ENCODE measurements at places on chromosomes 5 and 9.

DNA sequence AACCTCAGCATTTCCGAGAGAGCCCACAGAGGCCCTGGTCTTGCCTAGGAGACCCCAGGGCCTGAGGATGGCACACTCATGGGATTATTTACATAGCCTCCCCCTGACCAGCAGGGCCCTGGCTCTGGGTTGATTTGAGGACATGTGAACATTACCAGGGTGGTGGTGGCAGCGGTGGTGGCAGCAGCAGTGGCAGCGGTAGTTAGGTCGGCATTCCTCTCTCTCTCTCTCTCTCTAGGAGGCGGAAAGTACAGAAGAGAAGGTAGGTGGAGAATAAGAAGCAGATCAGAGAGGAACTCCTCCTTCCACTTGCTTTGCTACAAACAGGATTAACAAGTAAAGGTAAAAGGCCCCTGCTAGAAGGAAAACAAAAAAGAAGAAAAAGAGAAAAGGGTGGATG, 39.3 kb downstream of the B4GALT1 start:
- no peak for DNase-seq

GRCh38 chr5:54446379-54446732, 9.1 kb upstream of the HSPB3 start:
- DNase-seq, result no peak

DNA sequence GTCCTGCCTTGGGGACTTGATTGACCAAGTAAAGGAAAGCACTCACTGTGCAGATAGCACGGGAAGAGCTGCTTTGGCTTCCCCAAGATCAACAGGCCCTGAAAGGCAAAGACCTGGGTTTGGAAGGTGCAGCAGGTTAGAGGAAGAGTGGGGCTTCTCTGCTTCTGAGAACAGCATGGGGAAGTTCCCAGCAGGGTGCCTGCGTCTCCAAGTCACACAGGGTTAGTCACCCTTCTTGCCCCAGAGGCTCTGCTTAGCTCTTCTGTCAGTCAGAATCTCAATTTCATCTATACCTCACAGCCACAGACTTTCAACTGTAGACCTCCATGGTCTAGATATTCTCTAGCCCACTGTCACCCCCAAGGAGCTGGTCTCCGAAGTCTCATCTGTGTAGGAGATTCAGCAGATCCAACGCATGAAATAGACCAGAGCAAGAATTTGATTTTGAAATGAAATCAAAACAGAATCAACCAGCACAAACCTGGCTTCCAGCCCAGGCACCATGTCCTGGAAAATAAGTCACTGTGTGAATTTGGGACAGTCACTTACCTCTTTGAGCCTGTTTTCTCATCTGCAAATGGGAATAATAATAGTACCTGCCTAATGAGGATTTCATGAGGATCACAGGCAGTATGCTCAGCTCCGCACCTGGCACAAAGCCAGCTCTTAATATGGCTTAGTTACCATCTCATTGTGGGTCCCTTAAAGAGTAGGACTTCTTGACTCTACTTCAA, 64.0 kb downstream of the SFXN1 start:
- no peak for DNase-seq

DNA sequence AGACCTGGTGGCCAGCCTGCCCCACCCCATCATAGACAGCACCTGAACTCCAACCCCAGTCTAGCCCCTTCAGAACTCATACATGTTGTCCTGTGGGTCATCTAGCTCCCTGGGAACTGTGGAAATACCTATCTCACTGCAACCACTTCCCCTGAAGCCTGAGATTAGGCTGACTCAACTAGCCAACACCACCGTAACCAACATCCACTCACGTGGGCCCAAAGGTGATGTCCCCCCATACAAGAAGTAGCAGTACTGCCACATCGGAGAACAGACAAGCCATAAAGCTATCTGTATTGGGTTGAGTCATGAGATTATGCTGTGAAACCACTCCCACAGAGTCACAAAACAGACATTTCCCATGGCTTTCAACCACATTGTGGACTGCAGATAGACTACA, 46.6 kb downstream of the OSMR start:
- no peak for DNase-seq

GRCh38 chr9:9563817-9564216, 1049.0 kb downstream of the PTPRD start:
- DNase-seq, result no peak

DNA sequence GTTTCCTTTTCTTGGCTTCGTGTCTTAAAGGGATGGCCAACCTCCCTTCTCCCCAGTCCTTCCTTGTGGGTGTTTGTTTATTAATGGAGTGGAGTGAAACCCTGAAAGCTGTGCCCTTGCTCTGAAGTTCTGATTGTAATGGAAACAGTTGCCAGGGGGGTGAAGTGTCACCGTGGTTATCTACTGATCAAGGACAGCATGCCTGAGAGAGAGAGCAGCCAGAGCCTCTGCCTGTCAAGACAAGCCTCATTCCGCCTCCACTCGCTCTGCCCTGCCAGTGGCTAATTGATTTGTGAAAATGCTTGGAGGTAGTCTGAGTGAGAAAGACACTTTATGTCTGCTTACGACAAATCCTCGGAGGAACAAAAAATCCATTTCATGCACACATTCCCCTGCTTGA, 143.7 kb upstream of the SLC30A5 start:
- no peak for DNase-seq

DNA sequence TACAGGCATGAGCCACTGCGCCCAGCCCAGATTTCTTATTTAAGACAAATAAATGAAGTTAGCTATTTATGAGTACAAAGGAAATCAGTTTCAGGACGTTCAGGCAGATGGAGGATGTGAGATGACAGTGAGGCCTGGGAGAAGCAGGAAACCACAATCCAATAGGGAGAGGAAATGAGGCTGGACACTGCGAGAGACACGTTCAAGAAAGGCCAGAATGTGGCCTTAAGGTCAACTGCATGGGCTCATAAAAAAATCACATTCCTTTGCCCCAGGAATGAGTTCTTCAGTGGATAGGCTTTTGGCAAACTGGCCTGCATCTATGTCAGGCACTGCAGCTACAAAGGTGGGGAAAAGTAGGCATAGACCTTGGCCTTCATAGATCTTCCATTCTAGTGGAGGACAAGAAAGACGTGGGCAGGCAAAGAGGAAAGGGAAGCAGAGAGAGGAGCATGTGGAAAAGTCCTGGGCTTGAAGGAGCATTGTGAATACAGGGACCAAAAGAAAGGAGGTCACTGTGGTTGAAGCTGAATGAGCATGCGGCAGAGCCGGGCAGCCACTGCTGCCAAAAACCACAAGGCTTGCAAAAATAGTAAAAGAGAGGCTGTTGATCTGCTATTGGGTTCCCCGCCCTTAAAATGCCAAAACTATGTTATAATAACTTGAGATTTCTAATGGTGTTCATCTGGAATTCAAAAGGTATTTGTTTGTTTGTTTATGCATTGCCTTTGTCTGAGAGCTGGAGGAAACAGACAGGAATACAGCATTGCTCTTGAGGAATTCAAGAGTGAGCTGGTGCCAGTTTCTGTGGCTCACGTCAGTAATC, 133.0 kb downstream of the GNA14 start:
- DNase-seq, result no peak

- DNase-seq, result no peak
These were observed 30.1 kb upstream of the PDE8B start for GRCh38 chr5:77180167-77181081.

DNA sequence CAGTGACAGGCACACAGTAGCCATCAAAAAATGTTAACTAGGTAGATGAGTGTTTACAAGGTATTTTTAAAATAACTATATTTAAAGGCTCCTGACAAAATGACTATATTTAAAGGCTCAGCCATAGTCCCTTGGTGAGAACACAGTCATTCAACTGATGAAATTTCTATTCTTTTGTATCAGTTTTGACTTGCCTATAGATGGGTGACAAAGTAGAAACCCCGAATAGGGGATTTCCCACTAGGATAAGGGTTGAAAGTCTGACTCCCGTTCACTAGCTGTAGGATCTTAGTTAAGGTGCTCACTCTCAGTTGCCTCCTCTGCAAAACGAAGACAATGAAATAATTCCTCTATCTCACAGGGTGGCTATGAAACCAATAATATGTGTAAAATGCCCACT, 218.2 kb downstream of the TSSK1B start:
- DNase-seq, result no peak

GRCh38 chr5:147382776-147383175, 127.1 kb downstream of the DPYSL3 start:
- no peak for DNase-seq

GRCh38 chr9:87722393-87723088, 3.4 kb upstream of the CTSL start:
- DNase-seq, result no peak

DNA sequence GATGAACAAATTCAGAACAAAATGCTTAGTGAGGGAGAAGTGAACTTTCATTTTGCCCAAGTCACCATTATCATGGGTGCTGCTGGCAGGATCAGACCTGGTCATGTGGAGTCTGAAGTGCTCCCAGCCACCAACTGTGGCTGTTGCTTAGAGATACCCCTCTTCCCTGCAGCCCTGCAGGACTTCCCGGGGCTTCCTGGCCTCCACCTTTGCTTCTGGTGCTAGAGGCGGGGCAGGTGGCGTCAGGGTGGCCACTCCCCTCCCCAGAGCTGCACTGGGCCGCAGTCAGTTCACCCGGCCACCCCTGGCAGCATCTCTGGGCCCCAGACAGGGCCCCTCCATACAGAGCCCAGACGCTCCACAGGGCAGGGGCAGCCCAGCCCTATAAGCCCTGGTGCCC, 30.0 kb upstream of the SLC12A7 start:
- no peak for DNase-seq

DNA sequence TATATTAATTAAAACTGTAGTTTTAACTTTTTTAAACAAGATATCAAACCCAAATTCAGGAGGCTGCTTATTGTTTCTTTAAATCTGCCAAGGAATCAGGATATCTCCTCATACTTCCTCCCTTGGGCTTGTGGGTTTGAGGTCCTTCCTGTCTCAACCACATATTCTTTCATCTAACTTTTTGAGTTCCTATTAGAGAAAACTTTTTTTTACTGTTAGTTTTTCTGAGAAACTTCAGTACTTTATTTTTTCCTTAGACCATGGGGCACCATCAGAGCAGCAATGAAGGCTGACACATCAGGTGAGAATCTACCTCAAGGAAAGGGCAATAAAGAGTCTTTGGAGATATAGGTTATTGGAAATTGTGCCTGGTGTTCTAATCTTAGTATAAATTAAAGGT, 56.7 kb downstream of the TSSK1B start:
- no peak for DNase-seq

GRCh38 chr5:155129513-155129880, 115.9 kb downstream of the KIF4B start:
- DNase-seq, result no peak

- no peak for DNase-seq
These were observed 78.6 kb downstream of the SH3RF2 start for GRCh38 chr5:146015001-146015400.

- no peak for DNase-seq
These were observed 532.2 kb upstream of the WWC1 start for GRCh38 chr5:167759057-167759821.

DNA sequence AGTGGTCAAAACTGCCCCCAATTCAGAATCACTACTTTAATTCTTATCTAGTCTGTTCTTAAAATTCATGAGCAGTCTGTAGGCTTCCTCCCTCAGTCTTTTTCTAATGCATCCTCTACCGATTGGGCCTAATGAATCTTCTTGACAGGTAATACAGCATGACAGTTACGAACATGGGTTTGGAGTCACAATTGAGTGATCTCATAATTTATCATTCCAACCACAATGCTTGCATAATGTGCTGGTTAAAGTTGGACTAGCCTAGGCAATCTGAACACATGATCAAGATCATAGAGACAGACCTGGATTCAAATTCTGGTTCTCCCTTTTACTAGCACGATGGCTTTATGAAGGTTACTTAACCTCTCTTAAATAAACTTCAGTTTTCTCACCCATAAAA, 33.1 kb upstream of the SETD9 start:
- no peak for DNase-seq

- no peak for DNase-seq
These were observed 11.6 kb downstream of the CEMIP2 start for GRCh38 chr9:71756753-71757152.

GRCh38 chr5:96087939-96088338, 126.3 kb upstream of the ELL2 start:
- no peak for DNase-seq

DNA sequence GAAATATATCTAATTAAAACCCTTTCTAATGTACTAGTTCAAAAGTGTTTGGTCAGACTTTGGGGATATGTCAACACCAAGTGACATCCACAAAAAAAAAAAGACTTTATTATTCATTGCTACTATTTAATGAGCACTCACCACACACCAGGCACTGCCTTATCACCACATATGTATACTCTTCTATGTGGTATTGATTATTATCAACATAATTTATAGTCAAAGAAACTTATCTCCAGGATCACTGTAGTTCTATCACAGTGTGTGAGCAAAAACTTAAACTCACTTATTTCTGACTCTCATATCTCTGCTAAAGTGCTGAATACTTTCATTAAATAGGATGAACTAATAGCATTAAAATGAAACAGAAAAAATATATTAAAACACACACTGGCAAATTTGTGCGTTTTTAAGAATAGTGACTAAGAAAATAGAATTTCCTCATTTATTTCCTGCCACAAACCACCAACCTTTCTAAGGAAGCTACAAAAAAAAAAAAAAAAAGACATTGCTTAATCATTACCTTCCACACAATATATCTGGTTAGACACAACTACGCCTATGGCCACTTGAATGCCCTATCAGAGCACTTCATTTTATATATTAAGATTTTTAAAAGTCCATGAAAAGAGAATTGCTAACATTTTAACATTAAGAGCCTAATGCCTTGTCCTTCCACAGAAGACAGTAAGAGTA, 12.8 kb downstream of the SLCO4C1 start:
- DNase-seq, result no peak

GRCh38 chr5:54535149-54535844, 17.7 kb downstream of the SNX18 start:
- no peak for DNase-seq

GRCh38 chr5:122719991-122720746, 54.7 kb upstream of the SNX2 start:
- no peak for DNase-seq

DNA sequence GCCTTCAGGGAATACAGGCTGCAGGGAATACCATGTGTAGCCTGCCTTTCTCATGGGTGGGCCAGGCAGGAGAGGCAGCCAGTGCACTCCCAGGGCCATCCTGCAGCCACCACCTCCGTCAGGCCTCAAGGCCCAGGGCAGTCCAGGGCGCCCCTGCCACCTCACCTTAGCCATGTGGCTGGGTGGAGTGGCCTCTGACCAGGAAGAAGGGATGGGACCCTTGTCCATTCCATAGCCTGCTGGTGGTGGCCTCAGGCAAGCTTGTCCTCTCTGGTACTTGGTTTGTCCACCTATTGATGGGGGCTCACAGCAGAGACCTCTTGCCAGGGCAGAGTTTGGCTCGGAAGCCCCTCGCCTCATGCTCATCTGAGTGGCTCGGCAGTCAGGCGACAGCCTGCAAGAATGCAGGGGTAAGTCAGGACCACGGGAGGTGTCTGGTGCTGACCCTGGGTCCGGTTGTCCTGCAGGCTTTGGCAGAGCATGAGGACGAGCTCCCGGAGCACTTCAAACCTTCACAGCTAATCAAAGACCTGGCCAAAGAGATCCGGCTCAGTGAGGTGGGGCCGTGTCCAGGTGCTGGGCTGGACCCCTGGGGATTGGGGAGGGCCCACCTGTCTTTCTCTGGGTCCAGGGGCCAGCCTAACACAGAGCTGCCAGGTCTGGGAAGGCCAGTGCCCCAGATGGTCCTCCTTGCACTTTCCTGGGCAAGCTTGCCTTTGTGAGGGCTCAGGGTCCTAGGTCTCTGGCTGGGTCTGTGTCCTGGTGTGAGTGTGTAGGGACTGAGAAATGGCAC, 82.9 kb downstream of the PHF2 start:
- no peak for DNase-seq
